ENCODE measurements at places on chromosomes 13 and 19. TPM values are rescaled to one million over a fixed set of nuclear protein-coding genes. Genes with fewer than 3 reads are reported as not detected.

MAST3 gene
- 4.3 TPM for total RNA-seq

DNA sequence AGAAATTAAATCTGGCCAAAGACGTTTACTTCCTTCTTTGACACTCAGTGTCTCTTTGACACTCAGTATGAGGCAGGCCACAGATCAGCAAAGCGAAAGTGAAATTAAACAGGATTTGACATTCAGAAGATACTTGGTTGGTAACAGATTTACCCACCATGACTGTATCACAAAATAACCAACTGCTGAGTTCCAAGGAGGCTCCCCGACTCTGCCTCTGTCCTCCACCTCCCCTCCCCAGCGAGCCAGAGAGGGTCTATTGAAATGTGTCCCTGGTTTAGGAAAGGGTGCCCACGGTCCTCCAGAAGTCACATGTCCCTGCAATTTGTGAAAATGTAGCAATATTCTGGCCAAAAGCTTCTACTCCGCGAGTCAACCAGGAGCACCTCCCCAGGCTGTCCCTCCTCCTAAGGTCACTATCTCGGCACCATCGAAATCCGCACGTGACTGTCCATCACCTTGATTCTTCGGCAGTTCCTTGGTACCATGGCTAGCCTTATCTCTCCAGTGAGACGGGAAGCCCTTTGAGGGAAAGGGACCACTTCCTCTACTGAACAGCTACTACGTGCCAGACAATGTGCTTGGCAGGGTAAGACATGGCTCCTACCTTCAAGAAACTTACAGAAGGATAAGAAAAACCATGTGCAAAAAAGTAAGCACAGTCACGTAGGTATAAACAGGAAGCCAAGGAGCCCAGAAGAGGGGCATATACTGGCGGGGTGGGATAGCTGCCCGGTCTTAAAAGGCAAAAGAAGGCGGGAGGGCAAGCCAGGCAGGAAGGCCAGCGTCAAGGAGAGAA is 1.5 kb downstream of the N4BP2L1 start:
- H3K4me3 ChIP-seq, result peak overlapping the region; percentile 91
- DNase-seq, result no peak
- H3K27me3 ChIP-seq, result no peaks in the 10 kb centered on the region
- H3K27ac ChIP-seq, result peak overlapping the region; percentile 56
- no peaks in the 10 kb centered on the region for H3K36me3 ChIP-seq

DNA sequence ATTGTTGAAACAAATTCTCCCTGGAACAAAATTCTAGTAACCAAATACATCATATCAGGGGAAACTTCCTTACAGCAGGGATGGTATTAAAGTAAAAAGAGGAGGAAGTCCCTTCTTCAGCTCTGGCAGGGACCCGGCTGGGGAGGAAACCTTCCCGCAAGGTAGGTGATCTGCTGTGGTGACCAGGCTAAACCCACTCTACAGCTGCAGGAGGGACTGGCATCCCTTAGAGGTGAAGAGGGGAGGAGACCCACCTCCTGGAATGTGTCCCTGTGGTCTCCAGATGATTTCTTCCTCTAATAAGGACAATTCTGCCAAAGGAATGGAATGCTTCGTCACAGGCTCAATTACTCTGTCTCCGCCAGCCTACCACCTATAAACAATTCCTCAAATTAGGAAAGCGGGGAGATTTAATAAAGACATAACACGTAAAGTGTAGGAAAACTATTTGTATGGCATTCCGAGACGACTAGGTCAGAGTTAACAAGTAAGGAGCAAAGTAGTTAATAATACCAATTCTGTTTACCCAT is 637 bp upstream of the PDS5B start:
- H3K4me1 ChIP-seq, result peaks cover 3% of the 10 kb centered on the region
- H3K36me3 ChIP-seq, result no peaks in the 10 kb centered on the region
- H3K27me3 ChIP-seq, result no peaks in the 10 kb centered on the region

GRCh38 chr19:51549533-51550324 is 18.3 kb upstream of the SIGLEC6 start:
- H3K27ac ChIP-seq, result no peak overlapping the region
- H3K36me3 ChIP-seq, result no peaks in the 10 kb centered on the region
- H3K4me1 ChIP-seq, result no peaks in the 10 kb centered on the region
- no peak for DNase-seq
- H3K27me3 ChIP-seq, result no peaks in the 10 kb centered on the region

- H3K27me3 ChIP-seq, result peaks cover 3% of the 10 kb centered on the region
- H3K4me1 ChIP-seq, result no peaks in the 10 kb centered on the region
- no peaks in the 10 kb centered on the region for H3K36me3 ChIP-seq
- H3K27ac ChIP-seq, result no peak overlapping the region
- no peak overlapping the region for H3K4me3 ChIP-seq
- DNase-seq, result no peak
Observed at GRCh38 chr13:44048326-44048725, 168.6 kb downstream of the LACC1 start.

KRTDAP gene
- not detected for total RNA-seq

DNA sequence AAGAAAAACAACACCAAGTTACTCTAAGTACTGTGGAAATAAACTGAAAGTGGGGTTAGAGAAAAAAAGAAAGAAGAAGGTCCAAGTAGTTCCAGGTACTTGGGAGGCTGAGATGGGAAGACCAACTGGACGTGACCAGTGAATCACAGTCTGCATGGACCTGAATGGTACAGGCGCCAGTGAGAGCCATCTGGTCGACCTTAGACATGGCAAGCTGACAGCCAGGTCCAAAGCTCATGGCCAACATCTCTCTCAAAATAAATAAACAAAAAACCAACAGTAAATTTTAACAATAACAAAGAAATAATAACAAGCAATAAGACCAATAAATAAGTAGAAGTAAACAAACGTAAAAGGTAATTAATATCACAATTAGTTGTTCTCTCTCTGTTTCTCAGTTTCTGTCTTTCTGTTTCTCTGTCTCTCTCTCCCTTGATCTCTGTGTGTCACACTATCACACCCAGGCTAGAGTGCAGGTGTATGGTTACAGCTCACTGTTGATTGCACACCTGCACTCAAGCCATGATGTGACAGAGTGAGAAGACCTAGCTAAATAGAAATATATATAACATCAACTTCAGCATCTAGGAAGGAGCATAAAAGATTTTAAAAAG is 31.6 kb upstream of the ZNF724 start:
- no peaks in the 10 kb centered on the region for H3K4me1 ChIP-seq
- H3K4me3 ChIP-seq, result no peak overlapping the region
- no peaks in the 10 kb centered on the region for H3K36me3 ChIP-seq
- no peak for DNase-seq
- no peaks in the 10 kb centered on the region for H3K27me3 ChIP-seq

DNA sequence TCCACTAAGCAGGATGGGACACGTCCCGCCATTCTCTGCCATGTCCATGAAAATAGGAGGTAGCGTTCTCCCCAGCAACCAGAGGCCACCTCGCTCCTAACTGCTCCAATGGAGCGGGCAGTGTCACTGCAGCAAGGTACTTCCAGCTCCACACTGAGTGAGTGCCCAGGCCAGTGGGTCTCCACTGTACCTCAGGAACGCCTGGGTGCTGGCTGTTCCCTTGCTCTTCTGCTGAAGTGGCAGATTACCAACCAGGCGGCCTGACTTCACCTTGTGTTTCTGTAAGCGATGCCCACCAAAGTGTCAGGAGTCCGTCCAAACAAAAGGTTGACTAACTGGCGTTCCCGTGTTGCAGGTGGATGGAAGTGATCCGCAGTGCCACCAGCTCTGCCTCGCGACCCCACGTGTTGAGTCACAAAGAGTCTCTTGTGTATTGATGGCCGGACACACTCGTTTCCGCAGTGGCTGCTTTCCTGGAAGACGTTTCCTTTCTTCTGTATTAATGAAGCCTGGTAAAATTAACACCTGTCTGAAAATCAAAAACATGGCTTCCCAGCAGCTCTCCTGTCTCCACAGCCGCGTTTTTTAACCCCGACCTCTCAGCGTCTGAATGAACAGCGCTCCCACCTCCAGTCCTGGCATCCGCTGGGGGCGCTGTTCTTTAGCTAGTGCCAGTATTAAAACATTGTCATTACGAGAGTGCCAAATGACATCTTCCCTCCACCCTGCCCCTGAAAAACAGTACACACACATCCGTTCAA is 128.8 kb downstream of the STK24 start:
- H3K27ac ChIP-seq, result no peak overlapping the region
- DNase-seq, result no peak
- peaks cover 6% of the 10 kb centered on the region for H3K4me1 ChIP-seq
- no peaks in the 10 kb centered on the region for H3K27me3 ChIP-seq
- H3K36me3 ChIP-seq, result peaks cover 18% of the 10 kb centered on the region
- no peak overlapping the region for H3K4me3 ChIP-seq

GRCh38 chr13:113904411-113904810 is 40.5 kb upstream of the GAS6 start:
- DNase-seq, result peak; percentile 23
- 0 out of 2 replicates have a peak, but pooled peaks cover 4% of the 10 kb centered on the region for H3K27me3 ChIP-seq
- no peak overlapping the region for H3K27ac ChIP-seq
- no peaks in the 10 kb centered on the region for H3K36me3 ChIP-seq
- H3K4me1 ChIP-seq, result no peaks in the 10 kb centered on the region

DNA sequence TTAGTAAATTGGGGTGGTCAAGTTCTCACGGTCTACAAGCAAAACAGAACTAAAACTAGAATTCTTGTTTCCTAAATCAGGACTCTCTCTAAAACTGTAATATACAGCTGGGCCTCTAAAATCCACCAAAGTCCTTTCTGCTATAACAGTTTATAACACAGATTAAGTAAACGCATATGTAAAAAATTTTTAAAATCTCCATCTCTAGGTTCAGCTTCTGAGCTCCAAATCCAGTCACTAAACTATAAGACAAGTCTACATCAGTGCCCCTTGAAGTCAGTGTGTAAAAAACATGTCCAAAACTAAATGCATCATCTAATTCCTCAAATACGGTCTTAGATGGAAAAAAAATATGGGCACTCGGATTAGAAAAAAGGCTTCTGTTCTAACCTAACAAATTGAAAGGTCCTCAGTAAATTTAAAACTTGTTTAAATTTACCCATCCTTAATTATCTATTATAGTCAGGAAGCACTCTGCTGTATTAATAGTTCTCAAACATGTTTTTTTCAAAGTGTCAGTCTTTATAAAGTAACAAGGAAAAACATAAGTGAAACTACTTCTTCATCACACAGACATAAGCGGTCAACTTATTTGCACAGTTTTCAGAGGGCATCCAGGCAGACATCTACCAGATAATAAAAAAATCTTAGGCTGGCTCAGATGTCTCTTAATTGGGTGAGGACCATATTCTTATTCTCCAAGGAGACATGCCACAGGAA is 33.6 kb downstream of the ELF1 start:
- no peak overlapping the region for H3K27ac ChIP-seq
- no peaks in the 10 kb centered on the region for H3K27me3 ChIP-seq
- H3K4me3 ChIP-seq, result no peak overlapping the region
- peaks cover 27% of the 10 kb centered on the region for H3K4me1 ChIP-seq
- H3K36me3 ChIP-seq, result no peaks in the 10 kb centered on the region

Data from SJCRH30 (cell line).